Retina (tissue), 1 donor: ENCODE measurements at places on chromosomes 2 and 18.

- no peak for DNase-seq
Measured at GRCh38 chr2:189866296-189866695, 82.0 kb downstream of the PMS1 start.

DNA sequence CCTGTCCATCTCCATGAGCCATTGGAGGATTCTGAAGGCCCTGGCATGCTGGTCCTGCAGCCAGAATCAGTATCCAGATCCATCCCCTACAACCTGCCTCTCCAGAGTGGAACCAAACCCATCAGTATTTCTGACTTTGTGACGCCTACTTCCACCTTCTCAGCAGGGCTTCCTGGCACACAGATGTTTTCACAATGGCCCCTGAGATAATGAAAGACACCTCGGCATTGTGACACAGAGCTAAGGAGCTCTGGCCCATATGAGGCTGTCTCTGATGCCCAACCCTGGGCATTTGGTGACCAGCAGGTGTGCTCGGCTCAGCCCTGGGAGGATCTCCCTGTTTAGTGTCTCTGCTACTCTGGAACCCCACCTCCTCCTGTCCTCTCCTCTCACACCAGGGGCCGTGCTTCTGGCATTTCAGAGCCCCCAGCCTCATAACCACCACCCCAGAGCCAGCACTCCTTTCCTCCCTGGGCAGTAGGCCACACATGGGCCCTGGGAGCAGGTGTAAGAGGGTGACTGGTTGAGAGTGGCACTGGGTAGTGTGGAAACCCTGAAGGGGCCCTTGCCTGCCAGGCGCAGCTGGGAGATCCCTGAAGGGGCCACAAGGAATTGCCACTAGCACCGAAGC, 38.2 kb downstream of the FOSL2 start:
- DNase-seq = no peak

- DNase-seq = no peak
Measured at GRCh38 chr2:138962686-138963085, 182.5 kb upstream of the NXPH2 start.

DNA sequence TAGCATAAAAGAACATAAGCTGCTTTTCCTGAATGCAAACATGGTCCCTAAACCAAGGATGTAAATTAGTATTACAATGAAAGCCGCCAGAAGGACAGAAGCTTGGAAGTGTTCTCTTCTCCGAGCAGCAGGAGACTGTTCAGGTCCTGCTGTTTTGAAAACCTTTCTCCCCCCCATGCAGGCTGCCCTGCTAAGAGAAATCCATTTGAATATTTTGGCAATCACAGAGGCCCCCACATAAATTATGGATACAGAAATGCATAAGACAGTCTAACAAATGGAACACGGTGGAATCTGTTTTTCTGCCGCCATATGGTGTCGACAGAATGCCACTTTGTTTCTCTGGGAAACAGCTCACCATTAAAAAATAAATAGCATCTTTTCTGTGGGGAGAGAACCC, 600.4 kb upstream of the KLHL29 start:
- no peak for DNase-seq

DNA sequence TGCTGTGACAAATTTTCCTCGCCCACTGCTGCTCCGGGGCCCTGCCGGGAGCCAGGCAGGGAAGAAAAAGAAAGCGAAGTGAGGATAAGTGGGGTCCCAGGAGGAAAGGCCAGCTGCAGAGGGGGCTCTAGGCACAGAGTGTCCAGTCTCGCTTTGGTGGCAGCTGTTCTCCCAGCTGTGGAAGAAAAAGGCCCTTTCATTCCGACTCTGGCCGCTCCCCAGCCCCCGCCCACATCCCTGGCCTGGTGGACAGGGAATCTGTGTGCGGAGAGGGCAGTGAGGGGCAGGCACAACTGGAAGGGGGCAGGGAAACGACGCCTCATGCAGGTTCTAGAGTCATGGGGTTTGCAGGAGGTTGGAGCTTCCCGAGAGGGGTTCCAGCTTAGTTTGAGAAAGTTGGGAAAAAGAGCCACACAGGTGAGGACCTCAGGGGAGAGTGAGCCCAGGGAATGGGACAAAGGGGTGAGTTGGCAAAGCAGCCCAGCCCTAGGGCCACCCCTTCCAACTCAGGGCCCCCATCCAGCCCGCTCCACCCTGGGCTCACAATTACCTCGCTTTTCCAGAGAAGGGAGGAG, 1.8 kb downstream of the RTKN start:
- DNase-seq = no peak

GRCh38 chr2:173059292-173059691, 16.4 kb upstream of the MAP3K20 start:
- DNase-seq = no peak
